Effector CD8-positive, alpha-beta T cell (primary cell): ENCODE measurements at places on chromosomes 11 and 22.

GRCh38 chr11:102286292-102286691 lies 31.0 kb upstream of the BIRC3 start:
- DNase-seq, result no peak

DNA sequence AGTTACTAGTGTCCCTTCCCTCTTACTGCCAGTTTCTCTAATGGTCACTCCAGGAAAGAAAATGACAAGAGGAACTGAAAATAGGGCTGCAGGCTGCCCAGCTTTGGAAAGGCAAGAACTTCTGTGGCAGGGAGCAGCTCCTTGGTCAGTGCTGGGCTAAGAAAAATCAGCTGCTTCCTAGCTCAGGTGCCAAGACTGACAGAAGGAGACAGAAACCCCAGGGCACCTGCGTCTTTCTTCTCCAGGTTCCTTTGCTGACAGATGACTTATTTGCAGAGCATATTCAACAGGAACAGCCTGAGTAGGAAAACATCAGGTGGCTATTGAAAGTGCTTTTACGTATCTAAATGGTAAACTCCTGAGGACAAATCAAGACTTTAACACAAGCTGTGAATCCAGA lies 25.4 kb downstream of the MAML2 start:
- no peak for DNase-seq

GRCh38 chr11:122345586-122345985 lies 229.6 kb upstream of the BLID start:
- no peak for DNase-seq

DNA sequence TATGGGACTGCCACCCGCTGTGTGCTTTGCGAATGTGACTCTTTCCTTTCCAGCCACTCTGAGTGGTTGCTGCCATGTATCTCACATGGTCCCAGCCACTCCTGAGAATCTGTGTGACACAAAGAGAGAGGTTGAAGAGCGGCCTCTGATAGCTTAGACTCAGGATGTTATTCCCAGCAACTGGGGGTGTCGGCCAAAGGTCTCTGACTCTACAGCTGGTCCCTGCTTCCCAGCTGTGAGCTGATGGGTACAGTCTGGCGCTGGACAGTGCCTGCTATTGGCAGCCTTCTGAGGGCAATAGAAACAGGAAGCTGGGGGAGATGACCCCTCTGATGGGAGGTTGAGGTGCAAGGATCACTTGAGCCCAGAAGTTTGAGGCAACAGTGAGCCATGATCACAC lies 105.1 kb downstream of the RRAS2 start:
- DNase-seq, result no peak

GRCh38 chr11:46102843-46103242 lies 18.4 kb downstream of the PHF21A start:
- DNase-seq, result no peak

GRCh38 chr22:49693848-49694247 lies 133.8 kb downstream of the BRD1 start:
- no peak for DNase-seq

DNA sequence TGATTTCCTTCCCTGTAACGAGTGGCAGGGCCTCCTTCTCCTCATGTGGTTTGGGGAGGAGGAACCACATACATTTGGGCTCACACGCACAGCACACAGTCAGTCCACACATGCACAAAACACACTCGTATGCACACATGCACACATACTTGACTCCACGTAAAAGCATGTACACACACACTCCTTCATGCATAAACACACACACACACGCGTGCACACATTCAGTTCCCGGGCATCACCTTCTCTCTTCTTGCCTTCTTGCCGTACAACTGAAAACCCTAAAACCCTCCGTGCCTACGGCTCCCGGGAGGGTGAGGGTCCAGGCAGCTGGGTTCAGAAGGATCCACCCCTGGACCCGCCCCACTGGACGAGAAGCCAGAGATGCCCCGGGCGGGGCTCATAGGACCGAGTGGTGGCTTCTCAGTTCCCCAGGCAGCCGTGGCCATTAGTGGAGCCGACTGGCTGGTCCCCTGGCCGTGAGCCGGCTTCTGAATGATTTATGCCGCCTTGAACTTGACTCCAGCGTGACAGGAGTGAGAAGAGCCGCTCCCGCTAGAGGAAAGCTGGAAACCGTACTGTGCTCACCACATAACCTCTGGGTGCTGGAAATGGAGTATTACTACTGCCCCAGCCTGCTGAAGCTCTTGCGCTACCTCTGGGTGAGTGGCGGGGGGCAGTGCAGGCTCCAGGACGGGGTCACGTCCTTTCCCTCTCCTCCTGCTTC lies 117.4 kb downstream of the KIAA1671 start:
- DNase-seq, result no peak

DNA sequence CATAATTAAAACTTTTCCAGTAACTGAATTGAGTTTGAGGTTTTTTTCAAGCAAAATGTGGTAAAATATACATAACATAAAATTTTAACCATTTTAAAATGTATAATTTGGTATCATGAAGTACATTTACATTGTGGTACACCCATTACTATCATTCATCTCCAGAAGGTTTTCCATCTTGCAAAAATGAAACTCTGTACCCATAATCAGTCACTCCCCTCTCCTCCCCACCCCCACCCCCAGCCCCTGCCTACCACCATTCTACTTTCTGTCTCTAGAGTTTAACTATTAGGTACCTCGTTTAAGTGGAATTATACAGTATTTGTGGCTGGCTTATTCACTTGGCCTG lies 63.7 kb downstream of the MICAL2 start:
- no peak for DNase-seq

DNA sequence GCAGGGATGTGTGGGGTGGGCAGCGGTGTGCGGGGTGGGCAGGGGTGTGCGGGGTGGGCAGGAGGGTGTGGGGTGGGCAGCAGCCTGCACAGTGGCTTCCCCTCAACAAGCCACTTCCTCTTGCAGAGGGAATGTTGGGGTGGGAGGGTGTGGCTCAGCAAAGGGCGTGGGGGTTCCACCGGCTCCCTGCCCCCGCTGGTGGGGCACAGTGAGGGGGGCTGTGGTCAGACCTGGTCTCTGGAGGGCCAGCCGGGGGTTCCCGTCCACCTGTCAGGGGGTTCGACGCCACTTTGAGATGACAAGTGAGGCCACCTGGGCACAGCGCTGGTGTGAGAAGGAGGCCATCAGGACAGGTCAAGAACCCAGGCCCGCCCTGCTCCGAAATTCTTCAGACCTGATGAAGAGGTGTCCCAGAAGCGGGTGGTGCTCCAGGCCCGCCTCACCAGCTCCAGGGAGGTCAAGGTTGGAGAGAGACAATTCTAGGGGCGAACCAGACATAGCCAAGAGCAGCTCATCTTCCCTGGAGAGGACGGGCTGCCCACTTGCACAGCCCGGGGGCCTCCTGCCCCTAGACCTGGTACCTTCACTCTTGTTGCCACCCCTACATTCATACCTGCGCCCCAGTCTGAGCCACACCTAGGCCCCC lies 1.3 kb downstream of the C11orf21 start:
- no peak for DNase-seq

DNA sequence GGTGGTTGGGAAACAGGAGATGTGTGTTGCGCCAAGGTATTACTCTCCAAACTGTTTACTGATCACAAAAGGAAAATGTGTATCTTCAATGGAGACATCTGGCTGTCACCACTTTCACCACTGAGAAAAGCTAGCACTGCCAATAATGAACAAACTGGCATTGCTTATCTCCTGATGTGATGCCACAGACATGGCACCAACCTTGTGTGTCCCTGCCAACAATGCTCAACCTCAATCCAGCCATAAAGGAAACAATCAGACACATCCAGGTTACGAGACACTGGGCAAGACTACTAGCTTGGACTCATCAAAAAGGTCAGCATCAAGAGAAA lies 28.1 kb downstream of the GNB1L start:
- DNase-seq, result no peak

- peak; percentile 70 for DNase-seq
Measured at GRCh38 chr11:113314389-113315301, at the start of gene TTC12. Gene TTC12, plus strand, starts transcription at chr11:113314583. Its CDS starts 1,675 bp downstream, at chr11:113316258.

GRCh38 chr22:26075251-26075650 lies 94.0 kb upstream of the SEZ6L start:
- DNase-seq, result no peak

GRCh38 chr11:75826461-75827230 lies 11.6 kb downstream of the UVRAG start:
- no peak for DNase-seq

DNA sequence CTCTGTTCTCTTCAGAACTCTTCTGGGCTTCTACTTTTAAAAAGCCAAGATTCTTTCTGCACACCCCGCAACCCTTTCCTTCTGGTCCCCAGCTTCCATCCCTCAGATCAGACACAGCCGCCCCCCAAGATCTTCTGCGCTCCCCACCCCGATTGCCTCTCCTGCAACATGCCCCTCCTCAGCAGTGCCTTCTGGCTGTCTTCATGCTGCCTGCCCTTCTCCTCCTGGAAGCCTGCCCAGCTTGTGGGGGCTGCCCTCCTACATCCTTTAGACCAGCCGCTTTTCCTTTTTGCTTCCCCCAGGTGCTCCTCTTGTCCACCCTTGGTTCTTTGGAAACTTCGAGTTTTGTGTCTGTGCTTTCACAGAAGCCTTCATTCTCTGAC lies 144.2 kb downstream of the FEZ1 start:
- DNase-seq, result no peak

GRCh38 chr22:46081831-46082210 lies 68.5 kb upstream of the PPARA start:
- no peak for DNase-seq

DNA sequence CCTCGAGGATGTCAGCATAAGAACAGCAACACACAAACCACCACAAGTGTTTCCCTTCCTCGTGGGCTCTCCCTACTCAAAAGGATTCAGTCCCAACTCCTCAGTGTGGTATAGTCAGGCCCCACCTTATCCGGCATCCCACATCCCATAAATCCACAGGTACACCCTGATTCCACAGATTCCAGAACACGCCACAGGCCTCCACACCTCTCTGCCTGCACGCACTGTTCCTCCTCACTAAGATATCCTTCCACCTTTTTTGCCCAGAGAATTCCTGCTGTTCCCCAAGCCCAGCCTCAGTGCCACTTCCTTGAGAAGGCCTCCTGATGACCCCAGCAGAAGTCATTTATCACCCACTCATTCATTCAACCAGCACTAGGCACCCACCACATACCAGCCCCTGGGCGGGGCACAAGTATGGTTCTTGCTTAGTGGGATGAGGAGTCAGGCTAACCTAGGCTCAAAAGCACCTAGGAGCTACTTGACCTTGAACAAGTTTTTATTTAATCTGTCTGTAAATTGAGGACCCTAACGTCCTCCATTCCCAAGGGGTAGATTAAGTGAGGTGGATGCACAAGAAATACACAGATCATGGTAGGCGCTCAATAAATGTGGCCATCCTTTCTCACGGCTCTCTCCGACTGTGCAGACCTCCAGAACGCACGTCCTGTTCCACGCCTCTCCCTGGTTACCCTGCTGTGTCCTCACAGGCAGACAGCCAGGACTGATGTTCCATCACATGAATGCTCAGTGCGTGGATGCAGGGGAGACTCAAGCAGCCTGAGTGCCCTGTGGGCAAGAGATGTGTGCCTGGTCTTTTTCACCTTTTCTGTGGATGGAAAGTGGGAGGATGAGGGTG lies 2.1 kb upstream of the KCNJ4 start:
- no peak for DNase-seq

DNA sequence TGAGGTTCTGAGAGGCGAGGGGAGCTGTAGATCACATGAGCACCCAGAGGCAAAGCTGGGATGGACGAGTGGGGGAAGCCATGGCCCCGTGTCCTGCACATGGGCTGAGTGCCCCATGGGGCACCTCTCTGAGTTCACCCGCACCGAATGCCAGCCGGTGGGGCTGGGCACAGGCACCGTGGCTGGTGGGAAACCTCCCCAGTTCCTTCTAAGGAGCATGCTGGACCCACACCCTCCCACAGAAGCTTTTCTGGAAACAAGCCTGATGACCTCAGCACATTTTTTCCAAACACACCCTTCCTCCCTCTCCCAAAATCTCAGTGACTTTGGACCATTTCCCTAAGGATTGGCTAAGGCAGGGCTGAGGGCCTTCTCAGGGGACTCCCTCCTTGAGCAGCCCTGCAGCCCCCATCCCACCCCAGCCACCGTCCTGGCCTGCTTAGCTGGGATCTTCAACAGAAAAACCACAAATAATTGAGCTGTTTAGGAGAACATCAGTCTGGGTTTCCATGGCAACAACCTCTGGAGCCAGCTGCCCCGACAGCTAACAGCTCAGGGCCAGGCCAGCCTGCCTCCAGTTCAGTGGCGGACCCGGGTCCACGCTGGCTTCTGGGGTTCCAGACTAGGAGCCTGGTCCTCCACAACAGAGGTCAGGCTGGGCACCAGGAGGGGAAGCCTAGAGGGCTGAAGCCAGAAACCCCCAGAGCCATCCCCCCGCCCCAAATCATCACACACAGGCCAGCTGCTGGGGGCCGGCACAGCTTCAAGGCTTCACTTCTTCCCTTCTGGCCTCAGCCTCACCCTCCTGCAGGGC lies 18.1 kb upstream of the LINC01488 start:
- DNase-seq, result no peak

GRCh38 chr11:12113294-12113693 lies 2.9 kb downstream of the MICAL2 start:
- no peak for DNase-seq

DNA sequence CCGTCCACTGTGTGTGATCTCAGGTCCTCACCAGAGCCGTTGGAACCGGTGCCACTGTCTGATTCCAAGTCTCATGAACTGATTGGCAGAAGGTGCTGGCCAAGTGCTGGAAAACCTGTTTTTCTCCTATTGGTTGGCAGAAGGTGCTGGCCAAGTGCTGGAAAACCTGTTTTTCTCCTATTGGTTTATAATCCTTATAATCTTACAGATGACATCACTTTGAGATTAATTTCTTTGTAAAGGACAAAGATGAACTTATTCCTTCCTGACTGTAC lies 1106.3 kb downstream of the BRD1 start:
- DNase-seq, result no peak

DNA sequence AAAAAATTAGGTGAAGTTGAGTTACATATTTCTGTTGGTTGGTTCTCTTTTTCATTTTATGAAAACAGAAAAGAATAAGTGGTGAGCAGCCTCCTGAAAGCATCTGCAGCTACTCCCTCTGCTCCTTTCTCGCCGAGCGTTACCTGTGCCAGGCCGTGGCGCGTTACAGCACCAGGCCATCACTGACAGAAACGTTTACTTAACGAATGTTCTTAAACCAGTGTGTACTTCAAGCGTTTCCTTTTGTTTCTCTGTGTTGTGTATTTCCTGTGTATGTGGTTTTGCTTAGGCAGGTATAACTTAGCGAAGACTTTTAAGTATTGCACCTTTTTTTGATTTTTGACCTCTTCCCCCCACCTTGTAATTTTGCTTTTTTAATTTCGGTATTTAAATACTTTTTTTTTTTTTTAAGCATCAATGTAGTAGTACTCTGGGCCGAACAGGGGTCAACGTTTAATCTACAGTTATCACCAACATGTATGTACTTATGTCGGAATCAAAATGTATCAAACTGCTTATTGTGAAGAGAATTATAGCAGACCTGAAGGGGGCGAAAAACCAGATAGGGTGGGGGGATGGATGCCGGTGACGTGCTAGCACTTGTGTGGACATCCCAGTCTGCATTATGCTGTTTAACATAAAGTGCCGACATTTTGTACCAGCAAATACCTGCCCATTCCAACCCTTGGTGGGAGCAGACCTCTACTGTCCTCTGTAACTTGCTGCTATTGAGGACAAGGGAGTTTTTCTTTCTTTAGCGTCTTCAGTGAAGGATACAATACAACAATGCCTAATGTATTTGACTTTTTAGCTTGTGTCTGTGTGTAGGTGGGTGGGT lies 21.6 kb upstream of the ADSL start:
- no peak for DNase-seq
